ENCODE measurements at places on chromosomes 16 and 17.

DNA sequence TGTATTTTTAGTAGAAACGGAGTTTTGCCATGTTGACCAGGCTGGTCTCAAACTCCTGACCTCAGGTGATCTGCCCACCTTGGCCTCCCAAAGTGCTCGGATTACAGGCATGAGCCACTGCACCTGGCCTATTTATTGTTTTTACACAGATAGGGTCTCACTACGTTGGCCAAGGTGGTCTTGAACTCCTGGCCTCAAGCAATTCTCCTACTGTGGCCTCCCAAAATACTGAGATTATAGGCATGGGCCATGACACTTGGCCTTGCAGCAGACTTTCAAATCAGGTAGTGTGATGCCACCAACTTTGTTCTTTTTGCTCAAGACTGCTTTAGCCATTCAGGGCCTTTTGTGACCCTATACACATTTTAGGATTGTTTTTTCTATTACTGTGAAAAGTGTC, 61.7 kb upstream of the INTS2 start:
- DNase-seq, result no peak

- DNase-seq, result no peak
Measured at GRCh38 chr17:34584805-34585416, 5.5 kb downstream of the TMEM132E start.

DNA sequence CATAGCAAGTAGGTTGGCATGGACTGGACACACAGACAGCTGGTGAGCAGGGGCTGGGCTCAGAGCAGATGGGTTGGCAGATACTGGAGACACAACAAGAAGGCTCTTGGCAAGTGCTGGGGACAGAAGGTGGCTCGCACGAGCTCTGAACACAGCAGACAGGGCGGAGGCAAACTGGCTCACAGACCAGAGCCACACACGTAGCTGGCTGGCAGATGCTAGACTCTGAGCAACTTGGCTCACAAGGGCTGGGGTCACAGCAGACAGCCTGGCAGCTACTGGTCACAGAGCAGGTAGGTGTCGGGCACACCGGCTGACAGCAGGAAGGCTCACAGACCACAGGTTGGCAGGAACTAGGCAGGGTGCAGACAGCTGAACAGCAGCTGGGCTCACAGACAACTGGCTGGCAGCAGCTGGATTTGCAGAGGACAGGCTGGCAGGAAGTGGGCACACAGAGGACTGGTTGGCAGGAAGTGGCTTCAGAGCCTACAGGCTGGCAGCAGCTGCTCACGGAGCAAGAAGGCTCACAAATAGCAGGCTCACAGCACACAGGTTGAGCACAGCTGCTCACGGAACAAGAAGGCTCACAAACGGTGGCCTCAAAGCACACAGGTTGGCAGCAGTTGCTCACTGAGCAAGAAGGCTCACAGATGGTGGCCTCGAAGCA, 725 bp downstream of the KRTAP16-1 start:
- DNase-seq, result no peak

GRCh38 chr16:54546521-54546920, 259.9 kb upstream of the IRX3 start:
- no peak for DNase-seq

- no peak for DNase-seq
Measured at GRCh38 chr17:19378416-19379360, at the start of gene MAPK7. TSS of gene MAPK7 (plus strand) at chr17:19378498. CDS start at chr17:19378901, 403 bp downstream.

- DNase-seq, result no peak
Measured at GRCh38 chr16:88403794-88404581, 21.2 kb downstream of the ZNF469 start.
